Peyer's patch (tissue), 4 donors: ENCODE measurements at places on chromosomes 4 and X. TPM values are rescaled to one million over a fixed set of nuclear protein-coding genes. Genes with fewer than 3 reads are reported as not detected.

DNA sequence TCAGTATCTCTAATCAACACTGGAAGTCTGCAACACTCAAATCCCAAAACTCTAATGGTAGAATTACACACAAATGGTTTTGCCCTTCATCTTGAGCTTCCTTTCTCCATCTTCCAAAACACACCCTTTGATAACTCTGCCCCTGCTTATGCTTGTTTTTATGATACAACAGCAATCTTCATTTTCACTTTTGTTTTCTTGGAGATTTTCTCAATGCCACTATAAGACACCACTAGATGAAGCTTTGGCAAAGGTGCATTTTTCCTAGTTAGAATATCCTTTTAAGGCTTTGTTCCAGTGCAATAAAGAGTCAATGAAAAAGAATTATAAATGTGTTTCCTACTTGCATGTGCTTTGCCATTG lies 472.4 kb upstream of the NWD2 start:
- DNase-seq = no peak

GRCh38 chr4:187491959-187492358 lies 503.6 kb upstream of the ZFP42 start:
- no peak for DNase-seq

DNA sequence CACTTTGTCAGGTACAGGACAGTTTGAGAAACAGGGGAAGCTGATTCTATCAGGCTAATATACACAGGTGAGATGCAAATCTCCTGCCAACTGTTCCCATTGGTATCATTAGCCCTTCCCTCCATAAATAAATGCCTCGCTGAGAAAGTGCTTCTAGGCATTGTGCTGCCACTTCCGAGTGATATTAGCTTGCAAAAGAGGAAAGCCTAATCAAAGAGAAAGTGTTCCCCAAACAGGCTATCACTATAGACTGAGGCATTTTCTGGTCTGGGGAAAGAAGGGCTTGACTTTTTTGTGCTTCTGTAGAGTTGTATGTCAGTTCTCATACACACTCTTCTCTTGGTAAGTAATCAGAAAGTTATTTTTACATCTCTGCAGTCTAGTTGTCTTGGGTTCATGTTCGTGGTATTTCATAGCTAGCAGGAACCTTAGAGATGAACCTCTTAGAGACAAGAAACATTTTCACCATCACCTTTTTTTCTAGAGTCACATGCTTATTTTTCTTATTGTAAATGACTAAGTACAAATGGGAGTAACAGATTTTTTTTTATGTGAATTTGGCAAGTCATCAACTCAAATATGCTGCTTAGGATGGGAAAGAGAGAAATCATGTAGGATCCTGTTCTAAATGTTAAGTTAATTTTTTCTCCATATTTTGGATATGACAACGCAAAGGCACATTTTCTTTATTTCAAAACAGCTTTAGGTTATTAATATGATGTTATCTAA lies 1009.8 kb downstream of the ADGRL3 start:
- DNase-seq = no peak

DNA sequence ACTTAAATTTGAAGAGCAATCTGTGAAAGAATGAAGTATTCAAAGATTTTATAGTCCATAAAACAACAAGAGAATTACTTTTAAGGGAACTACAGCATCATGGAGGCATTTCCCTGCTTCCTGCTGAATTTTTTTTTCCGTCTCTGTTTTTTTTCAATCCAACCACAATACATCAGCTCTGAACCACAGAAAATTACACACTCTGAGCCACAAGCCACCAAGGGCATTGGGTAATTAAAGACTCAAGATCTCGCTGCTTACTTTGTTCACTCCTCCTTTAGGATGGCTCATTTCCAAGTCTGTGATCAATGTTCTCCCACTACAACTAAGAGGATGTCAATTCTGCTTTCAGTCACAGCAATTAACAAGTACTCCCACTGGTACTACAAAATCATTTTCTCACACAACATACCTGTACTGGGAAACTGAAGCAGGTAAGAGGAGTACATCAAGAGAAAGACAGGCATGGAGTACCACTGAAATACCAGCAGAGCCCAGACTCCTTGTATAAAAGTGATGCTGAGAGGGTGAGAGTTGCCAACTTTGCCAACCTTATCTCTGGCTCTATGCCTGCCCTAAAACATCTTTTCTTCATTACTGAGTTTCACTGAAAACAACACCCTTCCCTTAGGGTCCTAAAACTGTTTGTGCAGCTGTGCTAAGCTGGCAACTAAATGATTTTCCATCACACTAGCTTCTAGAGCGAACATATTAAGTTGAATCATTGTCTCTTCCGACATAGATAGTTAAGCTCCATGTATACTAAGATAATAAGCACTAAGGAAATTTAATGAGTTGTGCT lies 105.8 kb upstream of the MAGEB18 start:
- DNase-seq = no peak

GRCh38 chrX:69430785-69431184 lies 73.3 kb upstream of the NALF2 start:
- DNase-seq = no peak

DNA sequence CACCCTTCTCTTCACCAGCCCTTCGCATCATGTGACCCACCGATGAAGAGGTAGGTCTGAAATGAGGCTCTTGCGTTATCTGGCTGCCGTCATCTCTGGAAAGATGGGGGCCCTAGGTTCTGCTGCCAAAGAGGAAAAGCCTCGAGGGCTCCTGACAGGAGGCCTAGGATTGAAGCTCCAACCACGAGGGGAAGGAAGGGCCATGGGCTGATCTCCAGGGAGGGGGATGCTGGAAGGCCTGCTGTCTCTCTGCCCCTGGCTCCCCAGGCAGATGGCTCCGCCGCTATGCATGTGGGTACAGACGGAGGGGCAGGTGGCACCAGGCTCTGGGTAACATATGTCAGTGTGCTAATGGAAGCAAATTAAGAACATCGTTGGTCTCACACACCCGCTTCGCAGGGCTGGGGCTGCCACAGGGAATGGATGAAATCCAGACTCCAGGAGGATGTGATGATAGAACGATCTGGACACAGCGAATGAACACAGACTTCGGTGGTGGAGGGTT lies 44.9 kb downstream of the AFAP1 start:
- no peak for DNase-seq

GRCh38 chrX:11672213-11672612 lies 6.5 kb upstream of the ARHGAP6 start:
- DNase-seq = no peak

DNA sequence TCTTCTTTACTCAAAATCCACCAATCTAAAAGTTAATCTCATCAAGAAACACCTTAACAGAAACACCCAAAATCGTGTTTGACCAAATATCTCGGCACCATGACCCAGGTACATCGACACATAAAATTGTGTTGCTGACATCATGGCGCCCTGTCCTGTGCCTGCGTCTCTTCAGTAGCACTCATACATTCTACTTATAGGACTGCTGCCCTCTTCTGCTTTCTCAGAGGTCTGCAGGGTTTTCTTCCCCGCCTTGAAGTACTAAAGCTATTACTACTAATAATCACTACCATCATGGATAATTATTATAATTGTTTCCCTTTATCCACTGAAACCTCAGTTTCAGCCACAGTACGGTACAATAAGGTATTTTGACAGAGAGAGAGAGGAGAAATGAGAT lies 1403.1 kb upstream of the TENM3 start:
- no peak for DNase-seq

- DNase-seq = no peak
Observed at GRCh38 chr4:12644261-12644660, 839.9 kb downstream of the RAB28 start.

- peak; percentile 62 for DNase-seq
Observed at GRCh38 chr4:185213877-185214276, 4.5 kb downstream of the SNX25 start.

DNA sequence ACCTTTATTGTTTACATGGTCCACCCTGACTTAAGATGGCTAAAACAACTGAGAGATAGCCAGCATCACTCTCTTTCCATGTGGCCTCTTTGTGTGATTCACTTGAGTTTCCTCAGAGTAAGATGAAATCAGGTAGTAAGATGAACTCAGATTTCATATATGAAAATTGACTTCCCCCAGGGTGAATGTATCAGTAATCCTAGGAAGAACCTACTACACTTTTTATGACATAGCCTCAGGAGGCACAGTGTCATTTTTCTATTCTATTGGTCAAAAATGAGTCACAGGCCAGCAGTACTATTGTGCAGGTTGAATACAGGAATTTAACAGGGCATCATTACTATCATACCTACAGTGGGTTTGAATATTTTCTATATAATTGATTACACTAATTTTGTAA lies 14.6 kb upstream of the SULT1E1 start:
- no peak for DNase-seq

GRCh38 chrX:134963041-134963440 lies 27.8 kb upstream of the SMIM10 start:
- DNase-seq = no peak

The RTL5 gene
- total RNA-seq = 1.7 TPM

The DGAT2L6 gene
- not detected for total RNA-seq

The ZCCHC18 gene
- total RNA-seq = 0.80 TPM

The SCLT1 gene
- 34.7 TPM for total RNA-seq

The HS6ST2 gene
- not detected for total RNA-seq

The PRKG2 gene
- 23.4 TPM for total RNA-seq

The CAPN6 gene
- not detected for total RNA-seq

The GPR50 gene
- total RNA-seq = not detected

The EVC gene
- 4.7 TPM for total RNA-seq

The SASH3 gene
- total RNA-seq = 2.2 TPM

The GAGE2A gene
- not detected for total RNA-seq
